Inflammatory macrophage (primary cell): ENCODE measurements at places on chromosomes 6 and 20.

DNA sequence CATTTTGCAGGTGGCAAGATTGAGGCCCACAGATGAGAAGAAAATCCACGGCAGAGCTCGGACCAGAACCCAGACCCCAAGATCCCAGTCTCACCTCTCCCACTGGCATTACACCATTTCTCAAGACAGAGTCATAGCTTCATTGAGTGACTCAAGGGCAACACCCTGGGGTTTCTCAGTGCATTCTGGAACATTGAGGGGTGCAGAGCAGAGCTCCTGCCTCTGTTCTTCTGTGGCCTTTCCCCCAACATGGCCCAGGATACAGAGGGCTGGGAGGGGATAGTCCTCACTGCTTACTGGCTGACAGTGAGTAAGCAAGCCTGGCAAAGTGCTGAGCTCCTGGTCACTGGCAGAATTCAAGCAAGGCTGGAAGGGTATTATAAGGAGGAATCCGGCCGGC, 74.0 kb downstream of the MDGA1 start:
- no peak for DNase-seq

DNA sequence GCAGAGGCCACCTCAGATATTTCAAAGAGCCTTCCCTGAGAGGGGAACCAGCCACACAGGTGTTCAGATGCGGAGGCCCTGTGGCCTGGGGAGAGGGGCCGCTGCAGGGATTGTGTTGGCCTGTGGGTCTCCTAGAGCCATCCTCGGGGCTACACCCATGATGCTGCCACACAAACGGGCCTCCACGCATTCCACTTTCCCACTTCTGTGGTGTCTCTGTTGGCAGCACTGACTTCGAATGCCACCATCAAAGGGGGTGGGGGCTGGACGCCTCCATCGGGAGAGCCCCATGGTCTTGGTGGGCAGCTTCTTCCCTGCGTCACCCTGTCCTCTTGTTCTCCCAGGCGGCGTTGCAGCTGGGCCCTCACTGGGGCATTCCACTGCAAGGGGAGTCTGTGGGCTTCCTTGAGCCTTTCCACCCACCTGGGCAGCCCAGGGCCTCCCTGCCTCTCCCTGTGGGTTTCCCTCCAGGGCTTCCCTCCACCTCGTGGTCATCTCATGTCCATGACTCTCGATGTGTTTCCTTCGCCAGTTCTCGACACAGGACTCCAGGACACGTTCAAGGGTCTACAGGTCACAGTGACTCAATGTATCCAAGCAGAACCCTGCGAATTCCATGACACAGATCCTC, 145.5 kb downstream of the ERMARD start:
- no peak for DNase-seq

- peak; percentile 7 for DNase-seq
Measured at GRCh38 chr6:43856005-43856765, 86.2 kb downstream of the VEGFA start.

GRCh38 chr20:42461965-42462593, 727.6 kb downstream of the PTPRT start:
- DNase-seq, result no peak

DNA sequence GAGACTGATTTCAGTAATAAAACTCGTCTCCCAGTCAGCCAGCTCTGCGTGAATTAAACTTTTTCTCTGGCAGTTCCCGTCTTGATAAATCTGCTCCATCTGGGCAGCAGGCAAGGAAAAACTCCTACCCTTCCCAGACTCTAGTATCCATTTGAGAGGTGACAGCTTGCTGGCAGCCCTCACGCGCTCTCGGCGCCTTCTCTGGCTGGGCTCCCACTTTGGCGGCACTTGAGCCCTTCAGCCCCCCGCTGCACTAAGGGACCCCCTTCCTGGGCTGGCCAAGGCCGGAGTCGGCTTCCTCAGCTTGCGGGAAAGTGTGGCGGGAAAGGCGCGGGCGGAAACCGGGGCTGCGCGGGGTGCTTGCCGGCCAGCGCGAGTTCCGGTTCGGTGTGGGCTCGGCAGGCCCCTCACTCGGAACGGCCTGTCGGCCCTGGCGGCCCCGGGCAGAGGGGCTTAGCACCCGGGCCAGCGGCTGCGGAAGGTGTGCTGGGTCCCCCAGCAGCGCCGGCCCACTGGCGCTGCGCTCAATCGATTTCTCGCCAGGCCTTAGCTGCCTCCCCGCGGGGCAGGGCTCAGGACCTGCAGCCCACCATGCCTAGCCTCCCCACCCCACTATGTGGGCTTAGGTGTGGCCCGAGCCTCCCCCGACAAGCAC, 21.8 kb upstream of the GMPR start:
- DNase-seq, result no peak

GRCh38 chr20:43726333-43726732, 469 bp downstream of the GTSF1L start:
- DNase-seq, result no peak

DNA sequence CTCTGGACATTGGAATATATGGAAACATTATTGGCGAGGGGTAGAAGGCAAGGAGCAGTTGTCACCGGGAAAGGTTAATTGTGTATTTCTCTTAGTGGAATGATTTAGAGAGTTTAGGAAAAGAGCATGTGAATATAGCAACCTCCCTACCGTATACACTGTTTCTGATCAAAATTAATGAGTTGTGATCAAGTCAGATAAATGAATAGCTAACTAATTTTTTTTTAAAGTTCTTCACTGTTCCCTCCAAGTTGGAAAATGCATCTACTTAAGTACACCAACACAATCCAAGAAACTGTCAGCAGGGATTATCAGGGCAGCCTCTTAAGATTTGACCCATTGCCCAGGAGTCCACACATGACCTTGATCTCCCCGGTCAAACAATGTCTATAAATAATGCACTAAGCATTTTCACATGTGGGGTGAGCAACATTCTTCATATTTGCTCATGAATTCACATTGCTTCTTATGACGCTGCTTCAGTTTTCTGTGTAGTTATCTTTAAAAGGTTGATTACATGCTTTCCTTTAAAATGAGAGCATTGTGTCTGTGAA, 680.8 kb upstream of the NRSN1 start:
- DNase-seq, result no peak

DNA sequence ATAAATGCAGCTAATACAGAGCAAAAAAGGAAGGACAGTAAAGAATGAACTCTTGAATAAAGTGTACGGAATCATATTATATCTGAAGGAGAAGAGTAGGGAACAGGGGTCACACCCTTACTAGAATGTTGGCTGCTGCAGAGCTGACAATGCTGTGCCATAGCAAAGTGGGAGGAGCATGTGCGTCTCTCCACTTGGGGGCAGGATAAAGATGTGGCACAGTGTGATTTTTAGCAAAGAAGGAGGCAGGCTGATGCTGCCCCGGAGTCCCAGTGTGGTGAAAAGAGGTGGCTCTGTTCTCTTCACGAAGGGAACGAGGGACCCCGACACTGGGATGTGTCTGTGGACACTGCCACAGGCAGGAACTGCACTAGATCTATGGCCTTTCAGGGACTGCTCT, 67.5 kb downstream of the INSM1 start:
- DNase-seq, result no peak

- peak; percentile 6 for DNase-seq
Measured at GRCh38 chr6:99602520-99603420, 3.9 kb upstream of the PRDM13 start.

- DNase-seq, result no peak
Measured at GRCh38 chr6:100780648-100781047, 100.5 kb downstream of the ASCC3 start.

- no peak for DNase-seq
Measured at GRCh38 chr6:55512904-55513303, 66.1 kb downstream of the HMGCLL1 start.

- DNase-seq, result no peak
Measured at GRCh38 chr6:118781897-118782296, 112.1 kb upstream of the ASF1A start.

DNA sequence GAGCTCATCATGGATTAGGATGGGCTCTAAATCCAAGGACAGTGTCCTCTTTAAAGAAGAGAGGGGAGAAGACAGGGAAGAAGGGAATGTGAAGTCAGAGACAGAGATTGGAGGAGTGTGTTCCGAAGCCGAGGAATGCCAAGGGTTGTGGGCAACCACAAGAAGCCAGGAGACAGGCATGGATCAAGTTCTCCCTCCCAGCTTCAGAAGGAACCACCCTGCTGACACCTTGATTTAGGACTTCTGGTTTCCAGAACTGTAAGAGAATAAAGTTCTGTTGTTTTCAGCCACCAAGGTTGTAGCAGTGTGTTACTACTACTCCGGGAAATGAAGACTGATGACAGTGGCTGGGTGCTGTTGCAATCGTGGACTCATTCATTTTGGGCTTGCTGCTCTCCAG, 120.1 kb downstream of the RPS12 start:
- DNase-seq, result no peak

DNA sequence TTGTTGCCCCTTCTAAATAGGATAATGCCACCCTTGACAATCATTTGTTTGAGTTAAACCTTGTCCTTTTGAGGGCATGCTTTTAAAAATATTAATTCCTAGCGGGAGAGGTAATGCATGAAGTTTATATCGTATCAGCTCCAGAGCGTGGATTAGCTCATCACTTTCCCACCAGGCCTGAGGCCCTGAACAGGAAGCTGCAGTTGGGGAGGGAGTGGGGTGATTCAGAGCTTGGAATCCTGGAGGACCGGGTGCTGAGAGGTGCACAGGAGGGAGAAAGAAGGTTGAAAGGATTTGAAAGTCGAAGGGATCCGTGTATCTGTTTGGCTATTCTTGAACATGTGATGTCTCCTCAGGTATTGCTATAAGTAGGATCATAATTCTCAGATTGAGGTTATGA, 25.0 kb downstream of the ZDHHC14 start:
- no peak for DNase-seq

DNA sequence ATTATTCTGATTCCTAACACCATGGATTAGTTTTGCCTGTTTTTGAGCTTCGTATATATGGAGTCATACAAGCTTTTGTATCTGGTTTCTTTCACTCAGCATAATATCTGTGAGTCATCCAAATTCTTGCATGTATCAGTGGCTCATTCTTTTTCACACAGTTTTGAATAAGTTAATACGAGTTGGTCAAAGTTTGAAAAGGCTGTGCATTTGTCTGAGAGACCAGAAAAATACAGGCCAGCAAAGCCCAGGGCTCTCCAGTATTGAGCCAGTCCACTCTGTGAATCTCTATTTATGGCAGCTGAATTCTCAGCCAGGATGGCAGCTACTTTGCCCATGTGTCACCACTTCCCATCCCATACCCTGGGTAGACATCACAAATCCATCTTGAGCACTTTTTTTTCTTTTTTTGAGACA, 7.2 kb upstream of the CHMP4B start:
- DNase-seq, result no peak

DNA sequence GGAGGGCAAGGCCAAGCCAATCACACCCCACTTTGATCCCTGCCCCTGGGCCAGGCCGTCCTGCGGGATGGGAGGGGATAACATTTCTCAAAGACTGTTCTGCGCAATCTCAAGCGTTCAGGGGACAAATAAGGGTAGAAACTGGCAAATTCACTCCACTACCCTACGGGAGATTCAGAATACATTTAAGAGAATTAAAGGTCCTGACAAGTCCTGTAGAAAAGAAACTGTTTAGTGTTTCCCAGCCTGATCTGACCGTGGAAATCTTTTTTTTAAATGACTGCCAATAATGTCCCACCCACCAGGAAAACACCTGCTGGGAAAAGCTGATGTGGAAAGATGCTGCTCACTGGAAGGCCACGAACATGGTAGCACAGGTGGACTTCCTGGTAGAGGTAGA, 140.6 kb upstream of the RNF24 start:
- no peak for DNase-seq

DNA sequence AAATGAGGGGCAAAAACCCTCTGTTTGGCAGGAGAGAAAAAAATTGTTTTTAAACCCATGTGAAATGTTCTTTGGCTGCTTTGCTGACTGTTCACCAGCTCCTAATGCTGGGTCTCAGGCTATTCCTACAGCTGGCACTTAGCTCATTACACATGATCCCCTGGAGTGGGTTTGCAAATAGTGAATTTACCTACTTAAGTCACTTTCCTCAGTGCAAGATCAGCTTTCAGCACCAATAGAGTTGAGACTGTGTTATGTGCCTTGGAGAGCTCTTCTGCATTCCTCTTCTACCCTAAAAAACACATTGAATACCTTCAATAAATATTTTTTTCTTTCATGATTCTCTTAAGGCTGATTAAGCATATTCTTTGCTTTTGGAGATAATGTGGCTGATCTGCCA, 58.4 kb upstream of the PRDM1 start:
- DNase-seq, result no peak

DNA sequence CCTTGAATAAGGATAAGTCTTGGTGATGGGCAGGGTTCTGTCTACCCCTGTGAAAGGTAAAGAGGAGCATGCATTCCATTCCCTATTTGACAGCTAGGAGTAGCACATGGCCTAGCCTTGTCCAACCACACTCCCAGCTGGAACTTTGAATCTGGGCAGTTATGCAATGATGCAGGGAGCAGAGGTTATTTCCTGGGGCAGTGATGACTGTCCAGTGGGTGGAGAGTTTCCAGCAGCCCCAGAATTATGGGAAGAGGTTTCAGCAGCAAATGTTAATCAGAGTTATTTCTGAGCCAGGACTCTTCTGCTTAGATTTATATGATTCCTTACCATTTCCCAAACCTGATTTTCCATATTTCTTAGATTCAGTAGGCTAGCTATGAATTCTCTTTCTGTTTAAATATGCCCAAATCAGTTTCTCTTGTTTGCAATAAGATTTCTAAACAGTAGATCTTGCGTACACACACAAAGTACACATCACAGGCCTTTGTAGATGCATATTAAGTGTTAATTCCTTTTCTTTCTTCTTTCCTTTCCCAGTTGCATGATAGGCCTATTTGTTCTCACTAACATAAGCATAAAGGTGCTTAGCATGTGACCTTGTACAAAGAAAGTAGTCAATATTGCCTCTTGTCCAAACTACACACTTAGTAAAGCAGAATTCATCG, 17.3 kb upstream of the TXLNB start:
- DNase-seq, result peak; percentile 69

- DNase-seq, result no peak
Measured at GRCh38 chr6:24408719-24409410, 6.1 kb downstream of the MRS2 start.

DNA sequence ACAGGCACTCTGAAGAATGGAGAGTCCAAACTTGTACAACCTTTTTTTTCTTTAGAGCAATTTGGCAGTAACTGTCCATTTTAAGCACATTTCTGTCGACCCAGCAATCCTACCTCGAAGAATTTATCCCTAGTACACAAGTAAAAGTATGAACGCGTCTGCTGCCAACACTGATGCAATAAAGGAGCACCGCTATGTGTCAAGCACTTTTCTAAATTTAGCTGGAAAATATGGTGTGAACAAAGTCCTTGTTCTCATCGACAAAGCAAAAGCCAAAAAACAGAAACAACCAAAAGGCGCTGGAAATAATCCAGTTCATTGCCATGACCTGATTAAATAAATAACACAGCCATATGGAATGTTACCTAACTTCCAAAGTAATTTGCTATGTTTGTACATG, 1.1 kb downstream of the DPM1 start:
- no peak for DNase-seq

- no peak for DNase-seq
Measured at GRCh38 chr20:52457826-52458225, 266.2 kb upstream of the ZFP64 start.
